ENCODE measurements at places on chromosomes 3 and 15.
A peak's percentile ranks its signal among the peaks of the same experiment; 100 is the strongest.

- no peak for DNase-seq
Measured at GRCh38 chr15:35439291-35439690, 106.7 kb downstream of the DPH6 start.

DNA sequence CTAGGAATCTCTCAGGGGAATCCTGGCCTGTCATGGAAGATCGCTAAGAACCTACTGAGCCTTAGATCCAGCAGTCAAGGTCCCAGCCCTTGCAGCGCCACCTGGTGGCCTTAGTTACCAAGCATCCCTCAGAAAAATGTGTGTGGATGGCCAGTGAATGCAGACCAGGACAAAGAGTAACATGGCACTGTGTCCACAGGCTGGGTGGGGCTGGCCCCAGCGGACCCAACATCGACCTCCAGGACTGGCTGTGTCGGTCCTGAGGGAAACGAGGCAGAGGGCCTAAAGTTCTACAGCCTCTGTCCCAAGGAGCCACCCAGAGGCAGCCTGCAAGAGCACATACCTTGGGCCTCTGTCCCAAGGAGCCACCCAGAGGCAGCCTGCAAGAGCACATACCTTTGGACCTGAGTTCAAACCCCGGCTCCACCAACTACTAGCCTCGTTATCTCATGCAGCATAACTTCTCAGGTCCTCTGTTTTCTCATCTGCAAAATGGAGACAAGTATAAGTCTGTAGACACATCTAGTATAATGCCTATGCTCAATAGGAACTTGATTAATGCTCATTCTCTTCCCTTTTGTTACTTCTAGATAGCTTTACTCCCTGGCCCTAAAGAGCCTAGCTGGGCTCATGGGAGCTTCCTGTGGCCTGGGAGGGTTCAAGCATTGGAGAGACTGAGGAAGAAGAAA is 57.5 kb upstream of the HERC1 start:
- peak; percentile 58 for DNase-seq

GRCh38 chr15:58684751-58685150 is 64.8 kb downstream of the ADAM10 start:
- DNase-seq, result no peak

DNA sequence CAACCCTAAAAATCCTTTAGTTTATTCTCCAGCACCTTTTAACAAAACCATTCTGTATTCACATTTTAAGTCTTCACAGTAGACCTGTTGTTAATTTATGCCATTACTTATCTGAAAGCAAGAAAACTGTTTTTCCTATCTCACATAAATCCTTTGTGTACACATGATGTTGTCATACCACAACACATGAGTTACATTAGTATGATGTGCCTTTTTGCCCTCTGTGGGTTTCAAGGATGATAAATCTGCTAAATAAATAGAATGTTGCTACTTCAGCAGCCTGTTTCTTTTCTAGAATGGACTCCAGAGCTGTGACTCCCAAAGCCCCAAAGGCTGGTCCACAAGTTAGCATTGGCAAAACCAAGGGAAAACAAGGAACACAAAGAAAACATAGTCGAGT is 151.6 kb downstream of the SERPINI1 start:
- DNase-seq, result no peak

- DNase-seq, result no peak
Measured at GRCh38 chr15:36882487-36883131, 217.7 kb downstream of the MEIS2 start.

DNA sequence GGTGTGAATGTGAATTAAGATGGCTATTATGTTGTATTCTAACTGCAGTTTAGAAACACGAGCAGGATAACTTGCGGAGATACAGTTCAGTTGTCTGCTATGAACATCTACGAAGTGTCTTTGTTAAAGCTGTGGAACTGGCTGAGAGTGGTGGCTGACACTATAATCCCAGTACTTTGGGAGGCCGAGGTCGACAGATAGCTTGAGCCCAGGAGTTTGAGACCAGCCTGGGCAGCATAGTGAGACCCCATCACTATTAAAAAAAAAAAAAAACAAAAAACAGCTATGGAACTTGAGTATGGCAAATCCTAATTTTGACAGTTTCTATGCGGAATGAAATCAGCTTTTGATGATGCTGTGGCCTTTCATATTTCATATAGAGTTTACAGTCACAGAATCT is 1.7 kb downstream of the EAF1 start:
- no peak for DNase-seq

GRCh38 chr15:70133781-70134421 is 36.2 kb upstream of the TLE3 start:
- no peak for DNase-seq

DNA sequence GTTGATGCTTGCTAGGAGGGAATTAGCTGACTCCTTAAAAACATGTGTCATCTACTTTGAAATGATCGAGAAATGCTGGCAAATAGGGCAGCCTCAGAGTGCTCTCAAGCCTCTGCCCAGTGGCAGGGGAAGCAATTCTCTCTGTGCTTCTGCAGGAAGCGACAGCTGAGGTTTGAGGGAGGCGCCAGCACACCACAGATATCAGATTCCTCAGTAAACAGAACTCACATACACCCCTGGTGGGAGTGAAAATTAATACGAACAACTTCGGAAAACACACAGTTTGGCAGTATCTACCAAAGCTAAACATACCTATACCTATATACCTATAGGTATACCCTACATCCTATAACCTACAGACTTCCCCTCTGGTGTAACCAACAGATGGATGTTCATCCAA is 61.3 kb downstream of the NSMCE3 start:
- no peak for DNase-seq

- no peak for DNase-seq
Measured at GRCh38 chr3:48687220-48687678, 1.5 kb upstream of the NCKIPSD start.

GRCh38 chr3:180253283-180253682 is 216.5 kb upstream of the PEX5L start:
- DNase-seq, result no peak

GRCh38 chr3:64289622-64290021 is 64.4 kb upstream of the PRICKLE2 start:
- DNase-seq, result no peak

DNA sequence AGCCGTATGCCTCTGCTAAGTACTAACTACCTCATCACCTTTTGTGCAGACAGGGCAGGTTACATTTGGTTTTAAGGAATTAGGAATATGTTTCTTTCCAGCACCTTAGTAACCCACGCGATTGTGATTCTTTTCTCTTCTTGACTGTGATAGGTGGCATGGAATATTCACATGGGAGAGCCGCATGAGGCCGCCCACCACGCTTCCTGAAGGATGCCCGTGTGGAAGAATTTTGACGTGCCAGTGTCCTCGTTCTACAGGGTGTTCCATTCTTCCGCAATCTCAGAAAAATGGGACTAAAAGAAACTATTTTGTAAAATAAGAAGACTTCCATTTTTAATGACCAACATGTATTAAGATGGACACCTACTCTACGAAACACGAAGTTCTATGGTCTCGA is 16.3 kb downstream of the B3GNT5 start:
- no peak for DNase-seq

- no peak for DNase-seq
Measured at GRCh38 chr15:79956354-79956939, 14.5 kb downstream of the BCL2A1 start.

DNA sequence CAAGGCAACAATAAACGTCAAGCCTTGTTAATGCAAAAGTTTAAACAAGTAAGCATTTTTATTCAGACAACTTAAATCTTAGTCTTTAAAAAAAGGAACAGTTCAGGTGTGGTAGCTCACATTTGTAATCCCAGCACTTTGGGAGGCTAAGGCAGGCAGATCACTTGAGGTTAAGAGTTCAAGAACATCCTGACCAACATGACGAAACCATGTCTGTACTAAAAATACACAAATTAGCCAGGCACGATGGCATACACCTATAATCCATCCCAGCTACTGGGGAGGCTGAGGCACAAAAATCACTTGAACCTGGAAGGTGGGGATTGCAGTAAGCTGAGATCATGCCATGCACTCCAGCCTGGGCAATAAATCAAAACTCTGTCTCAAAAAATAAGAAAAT is 19.9 kb downstream of the ZBTB20 start:
- no peak for DNase-seq

DNA sequence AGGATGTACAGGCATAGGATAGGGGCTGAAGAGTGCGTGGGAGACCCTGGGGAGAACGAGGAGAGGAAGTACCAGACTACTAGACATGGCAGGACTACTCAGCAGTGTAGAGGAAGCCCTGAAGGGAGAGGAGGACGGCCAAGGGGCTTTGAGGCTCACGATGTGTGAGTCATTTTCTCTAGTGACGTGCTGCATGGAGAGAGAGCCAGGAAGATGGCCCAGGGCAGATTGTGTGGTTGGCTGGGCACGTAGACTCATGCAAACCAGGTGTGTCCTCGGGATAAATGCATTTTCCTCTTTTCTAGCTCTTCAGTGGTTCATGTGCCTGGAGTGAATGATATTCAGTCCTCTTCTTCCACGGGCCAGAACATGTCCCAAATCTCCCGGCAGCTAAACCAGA is 115.0 kb upstream of the ABHD17C start:
- DNase-seq, result no peak

DNA sequence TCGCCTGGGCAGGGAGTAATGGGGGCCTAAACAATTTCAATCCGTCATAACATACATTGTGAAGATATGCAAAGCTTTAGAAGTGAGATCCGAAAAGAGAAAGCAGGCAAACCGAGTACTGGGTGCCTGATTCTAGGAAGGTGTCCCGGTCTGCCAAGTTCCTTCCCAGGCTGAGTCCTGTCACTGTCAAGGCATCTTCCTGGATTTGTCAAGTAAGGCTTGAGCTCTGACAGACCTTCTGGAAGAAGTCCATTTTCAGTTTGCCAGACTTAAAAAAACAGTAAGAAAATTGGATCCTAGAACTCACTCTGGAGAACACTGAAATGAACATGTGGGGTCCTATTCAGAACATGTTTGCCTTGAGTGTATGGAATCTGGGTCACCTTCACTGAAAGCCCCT is 253.9 kb downstream of the RORA start:
- DNase-seq, result no peak

DNA sequence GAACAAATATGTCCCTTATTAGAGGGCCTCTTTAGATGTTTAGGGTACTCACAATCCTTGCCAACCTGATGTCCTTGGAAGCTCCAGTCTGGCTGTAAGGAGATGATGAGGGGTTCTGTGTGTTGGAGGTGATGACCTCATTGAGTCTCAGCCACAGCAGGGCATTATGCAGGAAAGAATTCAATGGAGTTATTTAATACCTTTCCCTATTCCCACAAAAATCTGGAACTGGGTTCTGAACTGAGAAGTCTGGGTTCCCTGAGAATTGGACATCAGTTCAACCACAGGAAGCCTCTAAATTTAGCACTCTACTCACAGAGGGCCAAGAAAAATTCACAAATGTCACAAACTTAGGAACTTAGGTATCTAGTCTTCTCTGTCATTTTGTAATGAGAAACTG is 36.9 kb downstream of the SLC35A5 start:
- DNase-seq, result no peak

GRCh38 chr15:65660927-65661326 is 39.2 kb downstream of the SLC24A1 start:
- no peak for DNase-seq

DNA sequence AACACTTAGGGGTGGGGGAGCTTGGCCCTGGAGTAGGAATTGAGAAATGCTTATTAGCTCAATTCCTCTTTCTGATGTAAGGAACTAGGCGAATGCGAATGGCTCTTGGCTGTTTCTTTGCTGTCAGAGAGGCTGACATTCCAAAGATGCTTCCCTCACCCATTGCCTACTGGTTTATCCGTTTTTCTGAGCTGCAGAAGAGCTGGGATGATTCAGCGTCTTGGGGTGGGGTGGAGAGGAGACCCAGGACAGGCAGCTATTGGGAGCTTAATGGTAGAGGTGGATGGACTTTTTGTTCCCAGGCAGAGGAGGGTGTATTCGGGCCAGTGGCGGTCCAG is 9.8 kb downstream of the PLEKHO2 start:
- no peak for DNase-seq

DNA sequence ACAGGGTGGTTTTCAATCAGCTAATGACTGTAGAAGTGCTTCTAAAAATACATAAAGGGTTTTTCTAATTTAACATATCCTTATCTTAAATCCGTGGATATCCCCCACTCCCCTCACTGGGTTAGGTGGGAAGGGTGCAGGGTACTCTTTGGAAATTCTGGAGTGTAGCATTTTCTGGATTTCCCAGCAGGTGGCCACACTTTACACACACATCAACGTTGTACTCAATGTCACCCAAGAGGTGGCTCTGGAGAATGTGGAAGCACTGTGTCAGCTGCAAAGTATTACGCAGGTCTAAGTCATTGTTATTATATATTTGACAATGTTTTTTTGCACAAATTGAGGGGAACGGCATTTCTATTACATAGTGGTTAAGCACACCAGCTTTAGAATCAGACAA is 168.8 kb downstream of the CHDH start:
- no peak for DNase-seq

DNA sequence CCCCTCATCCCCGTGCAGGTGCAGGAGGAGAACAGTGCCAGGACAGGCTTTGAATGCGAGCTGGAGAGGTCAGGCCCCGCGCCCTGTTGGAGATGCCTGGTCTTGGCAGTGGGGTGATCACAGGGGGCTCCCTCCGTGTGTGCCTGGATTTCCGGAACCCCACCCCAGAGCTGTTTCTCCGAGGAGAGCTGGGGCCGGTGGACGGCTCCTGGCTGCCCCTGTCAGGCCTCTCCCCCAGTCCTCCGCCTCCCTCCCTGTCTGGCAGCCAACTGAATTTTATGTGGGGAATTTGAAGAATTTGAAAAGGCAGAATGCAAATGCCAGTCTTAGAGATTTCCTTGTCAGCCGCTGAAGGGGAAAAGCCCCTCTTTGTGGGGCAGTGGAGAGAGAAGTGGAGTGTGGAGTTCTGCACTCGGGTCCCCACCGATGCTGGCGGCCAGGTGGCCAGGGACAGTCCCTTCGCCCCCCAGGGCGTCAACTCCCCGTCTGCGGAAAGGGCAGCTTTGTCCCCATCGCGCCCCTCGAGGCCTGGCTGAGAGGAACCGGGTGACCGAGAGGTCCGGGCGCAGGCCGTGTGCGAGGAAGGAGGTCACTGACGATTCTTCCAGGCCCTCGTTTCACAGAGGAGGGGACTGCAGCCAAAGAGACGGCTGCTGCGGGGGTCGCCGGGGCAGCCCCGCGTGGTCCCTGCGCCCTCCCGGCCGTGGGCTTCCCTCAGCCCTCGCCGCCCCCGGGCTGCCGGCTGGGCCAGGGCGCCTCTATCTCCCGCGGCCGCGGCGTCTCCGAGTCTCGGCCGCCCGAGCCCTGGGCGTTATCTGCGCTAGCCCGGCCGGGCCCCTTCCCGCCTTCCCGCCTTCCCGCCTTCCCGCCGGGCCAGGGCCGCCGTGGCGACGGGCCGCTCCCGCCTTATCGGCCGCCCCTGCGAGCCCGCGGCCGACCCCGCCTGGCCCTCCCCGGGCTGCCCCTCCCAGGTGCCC is 56.0 kb upstream of the LCTL start:
- no peak for DNase-seq

DNA sequence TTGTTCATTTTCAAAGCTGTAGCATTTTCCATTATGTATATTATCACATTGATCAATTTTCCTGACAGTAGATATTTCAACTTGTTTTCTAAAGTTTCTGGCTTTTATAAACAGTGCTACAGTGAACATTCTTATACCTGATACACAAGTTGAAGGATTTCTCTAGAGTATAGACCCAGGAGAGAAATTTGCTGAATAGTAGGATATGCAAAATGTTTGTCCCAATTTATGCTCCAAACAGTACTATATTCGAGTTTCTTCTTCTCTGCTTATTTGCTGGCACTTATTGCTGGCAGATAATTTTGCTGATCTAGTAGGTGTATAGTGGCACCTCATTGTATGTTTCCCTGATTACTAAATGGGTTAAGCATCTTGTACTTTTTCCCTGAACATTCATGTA is 117.2 kb upstream of the CHRM5 start:
- no peak for DNase-seq
